ENCODE measurements at places on chromosomes 7 and 10.

DNA sequence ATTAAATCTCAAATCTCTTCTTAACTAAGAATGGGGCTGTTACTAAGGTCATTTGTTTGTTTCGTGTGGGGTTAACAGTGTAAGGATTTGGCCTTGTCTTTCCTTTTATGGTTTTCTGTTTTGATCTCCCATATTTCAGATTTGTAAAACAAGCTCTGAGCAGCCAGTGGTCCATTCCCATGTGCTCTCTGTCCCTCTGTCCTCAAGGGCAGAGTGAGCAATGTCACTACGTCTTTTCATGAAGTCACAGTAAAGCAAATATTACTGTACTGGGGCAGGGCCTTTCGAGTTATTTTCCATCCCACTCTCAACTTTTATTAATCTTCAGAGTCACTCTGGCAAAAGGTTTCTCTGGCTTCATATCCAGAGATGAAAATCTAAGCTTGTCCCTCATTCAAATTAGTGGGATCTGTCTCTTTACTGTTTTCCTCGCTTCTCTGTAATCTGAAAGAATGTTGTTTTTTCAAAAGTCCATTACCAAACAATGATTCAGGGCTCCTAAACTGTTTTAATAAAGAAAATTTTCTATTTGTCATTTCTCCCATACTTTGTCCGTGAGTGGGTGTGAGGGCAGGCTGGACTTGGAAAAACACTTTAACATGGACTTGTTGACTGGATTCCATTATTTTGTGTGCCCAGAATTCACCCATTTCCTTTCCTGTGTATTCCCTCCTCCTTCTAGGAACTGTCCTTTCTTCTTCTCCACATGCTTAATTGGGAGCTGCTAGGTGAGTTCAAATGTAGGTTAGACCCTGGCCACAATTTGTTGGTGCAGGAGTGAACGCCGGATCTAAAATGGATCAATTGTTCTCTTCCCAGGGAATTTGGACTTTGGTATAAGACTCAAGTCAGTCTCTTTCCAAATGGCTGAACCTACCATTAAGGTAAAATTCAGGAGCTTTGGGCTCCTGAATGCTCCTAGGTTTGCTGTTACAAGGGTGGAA is 42.1 kb upstream of the NAMPT start:
- DNase-seq: no peak

DNA sequence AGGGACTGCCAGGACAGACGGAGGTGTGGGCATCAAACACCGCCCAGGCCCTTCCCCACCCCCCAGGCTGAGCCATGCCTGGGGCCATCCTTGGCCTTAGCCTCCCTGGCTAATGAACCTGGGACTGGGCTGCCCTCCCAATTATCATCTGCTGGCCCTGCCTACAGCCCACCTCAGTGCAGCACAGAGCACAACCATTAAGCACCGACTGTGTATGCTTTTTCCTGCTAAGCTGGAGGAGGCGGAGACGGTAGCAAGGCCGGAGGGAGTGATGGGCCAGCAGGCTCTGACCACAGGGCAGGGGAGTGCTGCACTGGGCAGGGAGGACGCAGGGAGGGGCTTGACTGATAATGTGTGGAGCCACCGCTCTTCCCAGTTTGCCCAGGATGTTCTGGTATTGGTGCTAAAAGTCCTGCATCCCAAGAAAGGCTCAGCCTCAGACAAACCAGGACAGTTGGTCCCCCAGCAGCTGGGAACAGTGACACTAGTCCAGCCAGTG is 72.0 kb downstream of the C10orf143 start:
- DNase-seq: no peak

DNA sequence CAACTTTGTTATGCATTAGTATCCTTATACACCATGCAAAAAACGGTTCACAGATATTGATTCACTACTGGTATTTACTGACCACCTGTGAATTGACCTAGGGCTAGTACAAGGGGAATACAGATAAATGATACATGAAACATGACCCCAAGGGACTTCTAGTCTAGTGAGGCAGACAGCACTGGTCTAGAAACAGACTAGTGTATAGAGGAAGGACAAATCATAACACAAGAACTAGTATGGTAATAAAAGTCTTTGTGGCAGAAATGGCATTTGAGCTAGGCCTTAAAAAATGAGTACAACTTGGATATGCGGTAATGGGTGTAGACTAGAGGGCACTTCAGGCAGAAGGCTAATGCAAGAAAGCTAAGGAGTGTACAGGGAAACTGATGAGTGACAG is 86.6 kb downstream of the SLC25A13 start:
- DNase-seq: no peak

- no peak for DNase-seq
Observed at GRCh38 chr10:19756919-19757318, 59.3 kb upstream of the PLXDC2 start.

GRCh38 chr10:119100434-119101238 is 3.3 kb upstream of the DENND10 start:
- peak; percentile 10 for DNase-seq

DNA sequence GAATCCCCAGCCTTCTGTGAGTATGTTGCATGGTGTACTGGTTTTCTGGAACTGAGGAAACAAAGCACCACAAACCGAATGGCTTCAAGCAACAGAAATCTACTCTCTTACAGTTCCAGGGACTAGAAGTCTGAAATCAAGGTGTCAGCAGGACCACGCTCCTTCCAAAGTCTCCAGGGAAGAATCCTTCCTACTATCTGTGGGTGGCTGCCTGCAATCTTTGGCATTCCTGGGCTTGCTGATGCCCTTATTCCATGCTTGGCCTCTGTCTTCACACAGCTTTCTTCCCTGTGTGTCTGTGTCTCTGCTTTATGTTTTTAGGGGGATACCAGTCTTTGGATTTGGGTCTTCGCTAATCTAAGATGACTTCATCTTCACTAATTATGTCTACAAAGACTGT is 81.3 kb downstream of the LMBR1 start:
- DNase-seq: no peak

DNA sequence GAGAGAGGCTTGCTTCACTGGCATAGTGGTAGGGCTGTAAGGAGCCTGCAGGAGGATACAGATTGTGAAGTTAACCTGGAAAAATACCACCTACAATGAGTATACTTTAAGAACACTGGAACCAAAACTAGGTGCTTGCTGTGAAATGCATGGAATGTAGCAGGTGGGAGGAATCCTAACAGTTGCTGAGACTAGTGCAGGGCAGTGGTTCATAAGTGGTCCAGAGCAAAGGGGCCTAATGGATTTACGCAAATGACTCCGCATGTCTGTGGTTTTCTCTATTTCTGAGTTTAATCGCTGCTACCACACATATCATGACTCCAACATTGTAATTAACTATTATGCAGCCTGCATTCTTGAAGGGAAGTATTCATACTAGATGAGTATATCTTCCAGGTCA is 218.4 kb downstream of the CHRM2 start:
- DNase-seq: no peak

DNA sequence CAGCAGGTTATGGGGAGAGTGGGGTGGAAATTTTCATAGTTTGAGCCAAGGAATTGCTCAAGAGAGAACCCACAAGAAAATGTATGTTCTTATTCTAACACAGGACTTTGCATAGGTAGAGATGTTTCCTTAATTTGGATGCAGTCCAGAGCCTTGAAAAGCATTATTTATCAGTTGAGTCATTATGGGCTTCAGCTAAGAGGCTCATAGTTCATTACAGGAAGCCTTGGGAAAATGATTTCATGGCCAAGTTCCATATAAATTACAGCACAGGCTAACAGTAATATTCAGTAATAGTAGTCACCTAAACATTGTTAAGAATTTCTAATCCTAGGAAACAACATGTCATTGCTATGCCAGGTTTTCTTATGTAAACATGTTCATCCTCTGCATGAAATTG is 131.1 kb upstream of the PTPRZ1 start:
- no peak for DNase-seq

- DNase-seq: no peak
Observed at GRCh38 chr7:45252248-45252647, 94.7 kb downstream of the RAMP3 start.
